Islet precursor cell (in vitro differentiated cells): ENCODE measurements at places on chromosomes 2 and 18.

DNA sequence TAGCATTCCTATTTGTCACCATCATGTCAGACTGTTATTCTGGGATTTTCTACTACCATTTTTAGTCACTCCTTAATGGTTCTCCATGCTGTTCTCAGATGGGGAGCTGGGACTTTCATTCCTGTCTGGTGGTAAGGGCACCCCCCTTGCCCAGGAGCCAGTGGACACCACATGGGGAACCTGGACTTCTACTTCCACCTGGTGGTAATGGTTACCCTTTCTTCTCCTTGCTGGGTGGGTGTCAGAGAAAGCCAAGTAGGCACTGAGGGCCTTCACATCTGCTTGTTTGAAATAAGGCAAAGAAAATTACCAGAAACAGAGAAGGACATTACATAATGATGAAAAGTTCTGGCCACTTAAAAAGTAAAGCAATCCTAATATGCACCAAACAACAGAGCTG is 239.8 kb downstream of the FHOD3 start:
- no peak for DNase-seq

DNA sequence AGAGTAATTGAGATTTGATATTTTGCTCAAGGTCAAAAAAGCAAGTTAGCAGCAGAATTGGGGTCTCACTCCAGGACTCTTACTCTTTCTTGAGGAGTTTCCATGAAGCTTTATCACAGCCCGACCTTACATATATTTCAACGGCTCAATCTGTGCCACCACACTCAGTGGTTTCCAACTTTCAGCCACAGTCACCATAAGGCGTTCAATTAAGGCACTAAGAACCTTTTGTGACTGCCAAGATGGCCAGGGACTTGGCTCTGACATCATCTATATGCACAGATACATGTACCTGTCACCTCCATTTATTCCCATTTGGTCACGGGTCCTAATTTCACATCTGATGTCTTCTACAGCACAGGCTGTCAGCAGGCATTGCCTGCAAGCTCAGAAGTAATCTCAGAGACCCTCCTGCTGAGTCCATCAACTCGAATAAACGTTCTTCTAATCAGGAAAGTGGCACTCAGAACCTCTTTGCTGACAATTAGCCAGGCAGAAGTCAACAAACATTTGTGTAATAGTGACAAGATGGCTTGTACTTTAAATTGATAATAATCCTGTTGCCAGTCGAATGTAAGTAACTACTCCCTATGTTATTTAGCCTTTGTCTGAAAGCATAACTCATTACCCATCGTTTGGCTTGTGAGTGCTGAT is 16.1 kb downstream of the DYTN start:
- DNase-seq = no peak

DNA sequence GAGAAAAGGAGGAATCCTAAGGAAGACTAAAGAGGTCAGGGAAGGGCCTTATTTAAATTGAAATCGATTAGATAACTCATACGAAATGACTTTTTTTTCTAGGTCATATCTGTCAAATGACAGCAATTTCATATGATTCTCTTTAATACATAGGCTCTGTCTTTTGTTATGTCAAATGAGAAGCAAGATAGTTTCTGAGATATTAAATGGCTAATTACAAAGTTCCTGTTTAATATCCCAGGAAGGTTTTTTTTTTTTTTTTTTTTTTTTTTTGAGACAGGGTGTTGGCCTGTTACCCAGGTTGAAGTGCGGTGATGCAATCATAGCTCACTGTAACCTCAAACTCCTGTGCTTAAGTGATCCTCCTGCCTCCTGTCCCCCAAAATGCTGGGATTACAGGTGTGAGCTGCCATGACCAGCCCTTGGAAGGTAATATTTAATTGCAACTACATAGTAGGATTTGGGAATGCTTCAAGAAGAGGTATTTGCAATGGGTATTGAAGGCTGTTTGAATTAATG is 48.0 kb upstream of the RMND5A start:
- DNase-seq = no peak

- no peak for DNase-seq
Observed at GRCh38 chr2:217966423-217967070, 36.2 kb downstream of the TNS1 start.

DNA sequence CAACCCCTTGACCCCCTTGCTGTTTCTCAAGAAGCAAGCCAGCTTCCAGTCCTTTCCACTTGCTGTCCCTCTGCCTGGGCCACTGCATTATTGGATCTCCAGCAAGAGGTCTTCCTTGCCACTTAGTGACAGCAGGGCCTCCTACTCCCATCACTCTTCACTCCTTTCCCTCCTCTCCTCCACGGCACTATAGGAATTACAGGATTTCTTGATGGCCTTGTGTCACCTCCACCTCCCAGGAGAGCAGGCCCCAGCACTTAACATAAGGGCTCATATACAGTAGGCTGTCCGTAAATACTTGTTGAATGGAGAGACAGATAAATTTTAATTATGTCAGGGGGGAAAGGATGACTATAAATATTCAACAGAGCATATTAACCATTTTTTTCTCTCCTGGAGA is 129.4 kb downstream of the SP3 start:
- no peak for DNase-seq

GRCh38 chr2:88599527-88599926 is 27.7 kb downstream of the EIF2AK3 start:
- no peak for DNase-seq

GRCh38 chr2:68100189-68100588 is 37.4 kb upstream of the C1D start:
- DNase-seq = no peak

- peak; percentile 45 for DNase-seq
Observed at GRCh38 chr2:29950481-29950880, 29.1 kb upstream of the ALK start.

- DNase-seq = peak; percentile 23
Observed at GRCh38 chr2:127173057-127173456, 47.0 kb downstream of the CYP27C1 start.

GRCh38 chr18:41721103-41721790 is 233.8 kb upstream of the PIK3C3 start:
- peak; percentile 74 for DNase-seq

DNA sequence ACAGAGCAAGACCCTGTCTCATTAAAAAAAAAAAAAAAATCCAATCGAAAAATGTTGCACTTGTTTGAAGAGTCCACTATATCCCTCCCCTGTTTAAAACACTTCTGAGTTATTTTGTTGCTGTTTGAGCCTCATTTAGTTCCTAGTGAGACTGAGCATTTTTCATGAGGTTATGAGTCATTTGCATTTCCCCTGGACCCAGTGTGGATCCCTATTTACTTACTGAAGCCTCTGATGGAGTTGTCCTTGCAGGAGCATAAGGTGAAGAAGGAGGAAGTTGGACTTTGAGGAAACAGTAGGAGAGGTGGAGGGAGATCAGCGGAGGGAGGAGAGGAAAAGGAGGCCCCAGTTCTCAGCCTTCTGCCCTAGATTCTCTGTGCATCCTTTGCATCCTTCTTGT is 5.1 kb downstream of the CXCR1 start:
- DNase-seq = no peak

- DNase-seq = no peak
Observed at GRCh38 chr2:236452238-236452637, 117.4 kb upstream of the ACKR3 start.

DNA sequence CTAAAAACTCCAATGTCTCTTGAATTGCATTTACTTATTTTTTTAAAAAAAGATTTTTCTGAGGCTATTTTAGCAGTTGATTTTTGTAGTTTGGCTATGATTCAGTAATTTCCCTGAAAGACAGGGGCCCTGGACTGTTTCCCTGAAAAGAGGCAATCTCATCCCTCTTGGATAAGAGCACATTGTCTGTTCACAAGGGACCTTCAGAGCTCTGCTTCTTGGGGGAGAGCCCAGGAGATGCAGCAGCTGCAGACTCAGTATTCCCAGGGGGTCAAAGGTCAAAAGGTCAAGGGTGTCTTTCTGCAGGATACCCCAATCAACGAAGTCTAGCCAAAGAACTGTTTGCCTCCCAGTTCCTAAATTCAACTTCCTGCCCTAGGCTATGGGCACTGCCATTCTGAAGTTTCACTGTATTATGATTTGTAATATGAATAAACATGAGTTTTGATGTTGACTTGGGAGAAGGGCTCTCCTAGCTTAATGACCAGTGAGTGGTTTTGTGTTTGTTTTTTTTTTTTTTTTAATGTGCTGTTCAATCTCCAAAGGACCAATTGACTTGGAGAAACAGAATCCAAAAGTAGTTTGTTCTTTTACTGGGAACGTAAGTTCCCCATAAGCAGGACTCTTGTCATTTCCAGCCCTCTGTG is 157.0 kb upstream of the SERPINE2 start:
- DNase-seq = no peak

DNA sequence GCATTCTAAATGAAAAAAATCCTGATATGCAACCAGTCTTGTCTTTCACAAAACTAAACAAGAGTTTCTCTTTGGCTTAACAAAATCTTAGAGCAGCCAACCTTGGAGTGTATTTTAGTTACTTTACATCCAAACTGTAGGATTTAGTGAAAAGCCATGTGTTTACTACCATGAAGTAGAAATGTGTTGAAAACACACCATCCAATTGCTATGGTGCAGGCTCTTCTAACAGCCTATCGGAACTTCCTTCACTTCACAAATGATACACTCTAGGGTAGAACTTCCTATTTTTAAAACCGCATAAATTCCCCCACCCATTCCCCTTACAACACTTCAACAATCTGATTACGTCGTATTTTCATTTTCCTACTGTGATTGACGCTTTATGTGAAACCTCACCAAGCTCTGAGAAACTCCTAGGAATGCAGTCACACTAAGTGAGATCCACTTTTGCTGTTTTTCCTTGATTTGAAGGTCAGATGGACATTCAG is 74.4 kb upstream of the MAP4K4 start:
- DNase-seq = no peak

DNA sequence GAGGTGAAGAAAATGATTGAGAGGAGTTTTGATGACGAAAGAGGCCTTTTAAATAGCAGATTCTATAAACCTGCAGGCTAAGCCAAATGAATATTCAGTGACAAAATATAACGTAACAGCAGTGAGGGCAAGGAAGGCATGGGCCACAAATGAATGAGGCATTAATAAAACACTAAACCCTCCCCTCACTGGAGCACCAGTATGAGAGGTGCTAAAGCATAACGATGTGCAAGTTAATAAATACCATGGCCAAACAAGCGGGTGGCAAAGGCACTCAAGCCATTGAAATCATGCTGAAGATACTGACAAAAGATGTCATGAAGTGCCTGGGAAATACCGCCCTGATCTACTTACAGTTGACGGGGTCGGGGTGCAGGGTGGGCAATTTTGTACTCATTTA is 30.2 kb upstream of the LONRF2 start:
- no peak for DNase-seq

GRCh38 chr2:179558010-179558934 is 293.6 kb upstream of the SESTD1 start:
- DNase-seq = peak; percentile 75

- no peak for DNase-seq
Observed at GRCh38 chr18:39299152-39299551, 1733.6 kb upstream of the CELF4 start.

DNA sequence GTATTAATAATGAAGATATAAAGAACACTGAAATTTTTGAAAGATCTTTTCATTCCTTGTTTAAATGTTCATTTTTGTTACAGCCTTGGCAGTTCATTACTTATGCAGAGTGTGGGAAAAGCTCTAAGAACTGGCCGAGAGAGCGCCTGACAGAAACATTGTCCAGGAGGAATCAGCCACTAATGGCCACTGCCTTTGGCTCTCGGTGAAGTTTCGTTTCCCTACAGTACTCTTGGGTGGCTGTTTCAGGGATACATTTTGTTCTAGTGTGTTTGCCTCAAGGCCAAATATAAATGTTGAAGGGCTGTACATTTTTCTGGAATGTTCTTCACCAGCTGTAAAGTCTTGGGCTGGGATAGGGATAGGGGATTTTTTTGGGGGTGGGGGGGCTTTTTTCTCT is 10.7 kb downstream of the SPTBN1 start:
- DNase-seq = peak; percentile 56

GRCh38 chr2:182941919-182942318 is 75.5 kb upstream of the FRZB start:
- DNase-seq = no peak

GRCh38 chr2:30331038-30331437 is 99.7 kb downstream of the LBH start:
- no peak for DNase-seq

DNA sequence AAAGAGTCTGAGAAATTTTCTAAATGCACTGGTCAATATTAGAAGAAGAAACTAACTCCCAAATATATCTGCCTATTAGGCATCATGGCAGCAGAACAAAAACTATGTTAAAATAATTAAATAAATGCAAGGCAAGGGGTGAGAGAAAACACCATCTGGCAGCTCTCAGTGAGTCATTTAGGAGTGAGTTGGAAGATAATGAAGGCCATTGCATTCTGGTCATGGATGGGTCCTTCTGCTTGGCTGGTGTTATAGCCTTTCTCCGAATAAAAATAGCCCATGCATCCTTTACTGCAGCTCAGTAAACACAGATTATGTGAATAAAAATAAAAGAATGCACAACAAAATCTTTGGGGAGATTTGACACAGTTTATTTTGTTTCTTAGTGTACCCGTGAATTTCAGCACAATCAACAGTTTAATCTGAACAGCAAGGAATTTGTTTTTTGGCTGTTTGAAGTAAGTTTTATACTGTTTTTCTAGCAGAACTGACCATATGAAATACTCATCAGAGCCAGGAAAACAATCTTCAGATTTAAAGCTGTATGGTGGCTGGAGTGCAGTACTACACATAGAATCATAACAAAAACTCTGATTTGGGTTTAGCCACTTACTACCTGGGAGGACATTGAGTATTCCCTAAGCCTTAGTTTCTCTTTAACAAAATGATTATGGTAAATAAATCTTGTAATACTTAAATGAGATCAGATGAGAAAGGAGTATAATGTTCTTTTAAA is 225.1 kb upstream of the ITGA4 start:
- DNase-seq = no peak

DNA sequence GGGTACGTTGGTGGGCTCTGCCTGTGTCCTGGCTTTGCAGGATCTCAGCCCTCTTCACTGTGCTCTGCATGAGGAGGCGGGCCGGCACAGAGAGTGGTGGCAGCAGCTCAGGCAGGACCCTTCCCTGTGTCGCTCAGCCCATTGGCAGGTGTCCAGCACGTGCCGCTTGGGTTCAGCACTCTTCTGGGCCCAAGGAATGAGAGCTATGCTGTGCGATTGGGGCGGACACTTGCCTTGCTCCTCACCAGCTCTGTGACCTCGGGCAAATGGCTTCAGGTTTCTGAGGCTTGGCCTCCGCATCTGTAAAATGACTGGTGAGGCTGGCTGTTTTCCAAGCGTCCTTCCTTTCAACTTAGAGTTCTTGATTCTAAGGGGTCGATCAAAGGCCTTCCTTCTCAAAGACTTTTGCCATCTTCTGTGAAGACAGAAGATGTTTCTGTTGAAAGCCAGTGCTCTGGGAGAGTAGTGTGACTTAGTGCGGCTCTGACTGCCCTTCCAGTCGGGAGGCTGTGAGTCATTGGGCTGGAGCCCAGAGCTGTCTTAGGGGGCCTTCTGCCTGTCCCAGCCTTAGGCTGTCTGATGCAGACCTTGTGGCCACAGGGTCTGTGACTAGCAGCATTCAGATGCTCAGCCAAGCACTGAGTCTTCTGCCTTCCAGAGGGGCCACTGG is 35.6 kb downstream of the GLI2 start:
- peak; percentile 97 for DNase-seq

GRCh38 chr2:239942871-239943311 is 82.3 kb downstream of the NDUFA10 start:
- DNase-seq = no peak
